ENCODE measurements at places on chromosomes 13 and 19.

DNA sequence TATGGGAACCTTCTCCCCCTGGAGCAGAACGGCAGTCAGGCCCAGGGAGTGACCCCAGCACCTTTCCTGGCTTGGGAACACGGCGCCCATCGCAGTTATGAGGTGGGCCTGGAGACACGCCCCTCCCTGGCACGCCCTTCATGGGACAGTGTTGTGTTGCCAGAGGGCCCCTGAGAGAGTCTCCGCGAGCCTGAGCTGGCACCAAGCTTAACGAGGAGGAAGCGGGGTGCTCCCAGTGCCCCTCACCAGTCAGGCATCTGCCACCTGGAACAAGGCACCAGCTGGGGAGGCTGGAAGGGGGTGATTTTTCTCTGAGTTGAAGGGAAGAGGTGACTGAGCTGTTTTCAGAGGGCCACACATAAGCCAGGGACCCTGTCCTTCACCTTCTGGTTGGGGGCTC, 180.6 kb downstream of the KDM4B start:
- DNase-seq, result no peak

GRCh38 chr13:28471421-28471820, 23.5 kb downstream of the FLT1 start:
- no peak for DNase-seq

DNA sequence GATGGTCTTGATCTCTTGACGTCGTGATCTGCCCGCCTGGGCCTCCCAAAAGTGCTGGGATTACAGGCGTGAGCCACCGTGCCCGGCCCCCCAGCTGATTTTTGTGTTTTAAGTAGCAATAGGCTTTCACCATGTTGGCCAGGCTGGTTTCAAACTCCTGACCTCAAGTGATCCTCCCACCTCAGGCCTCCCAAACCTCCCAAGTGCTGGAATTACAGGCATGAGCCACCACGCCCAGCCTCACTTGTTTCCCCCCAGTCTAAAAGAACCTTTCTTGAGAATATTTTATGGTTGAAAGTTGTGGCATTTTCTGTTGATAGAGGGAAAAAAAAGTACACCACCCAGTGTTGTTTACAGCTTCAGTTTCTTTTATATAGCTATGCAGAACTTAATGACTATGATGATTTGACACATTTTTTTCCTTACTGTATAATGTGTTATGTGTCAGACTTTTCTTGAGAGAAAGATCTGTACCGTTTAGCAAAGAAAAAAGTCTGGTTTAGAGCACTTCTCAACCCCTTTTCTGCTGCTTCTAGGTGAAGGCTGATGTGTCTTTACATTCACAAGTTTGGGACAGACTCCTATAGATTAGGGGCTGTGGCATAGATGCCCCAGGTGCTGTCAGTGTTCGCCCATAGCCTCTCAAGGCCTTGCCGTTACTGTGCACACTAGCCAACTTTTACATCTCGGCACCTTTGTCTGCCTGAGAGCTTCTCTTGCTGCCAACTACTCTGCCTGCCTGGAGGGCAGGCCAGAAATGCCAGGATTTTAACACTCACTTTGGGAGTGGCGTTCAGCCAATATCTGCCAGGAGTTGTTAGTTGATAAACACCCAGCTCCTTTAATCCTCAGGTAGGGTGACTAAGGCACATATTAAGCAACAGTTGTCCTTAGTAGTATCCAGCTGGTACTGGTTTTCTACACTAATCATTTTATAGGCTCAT, 33.0 kb downstream of the KCTD4 start:
- no peak for DNase-seq

DNA sequence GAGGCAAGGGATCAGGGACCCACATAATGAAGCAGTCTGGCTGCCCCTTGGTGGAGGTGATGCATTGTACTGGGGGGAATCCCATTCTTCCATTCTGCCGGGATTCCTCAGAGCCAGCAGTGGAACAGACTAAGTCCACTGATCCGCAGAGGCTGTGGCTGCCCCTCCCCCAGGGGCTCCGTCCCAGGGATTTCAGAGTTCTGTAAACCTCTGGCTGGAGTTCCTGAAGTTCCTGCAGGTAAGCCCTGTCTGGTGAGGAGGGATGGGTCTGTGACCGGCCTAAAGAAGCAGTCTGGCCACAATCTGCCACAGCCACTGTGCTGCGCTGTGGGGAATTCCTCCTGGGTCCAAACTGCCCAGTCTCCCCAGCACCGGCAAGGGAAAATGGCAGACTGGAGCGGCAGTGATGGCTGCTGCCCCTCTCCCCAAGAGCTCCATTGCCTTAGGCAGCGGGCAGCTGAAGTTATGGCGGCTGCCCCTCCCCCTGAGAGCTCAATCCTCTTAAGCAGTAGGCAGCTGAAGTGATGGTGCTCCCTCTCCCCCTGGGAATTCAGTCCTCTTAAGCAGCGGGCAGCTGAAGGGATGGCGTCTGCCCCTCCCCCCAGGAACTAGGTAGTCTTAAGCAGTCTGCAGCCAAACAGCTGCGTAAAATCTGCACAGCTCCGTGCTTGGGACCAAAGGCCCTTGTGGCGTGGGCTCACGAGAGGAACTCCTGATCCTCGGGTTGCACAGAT, 155.7 kb downstream of the PCDH17 start:
- DNase-seq, result no peak

DNA sequence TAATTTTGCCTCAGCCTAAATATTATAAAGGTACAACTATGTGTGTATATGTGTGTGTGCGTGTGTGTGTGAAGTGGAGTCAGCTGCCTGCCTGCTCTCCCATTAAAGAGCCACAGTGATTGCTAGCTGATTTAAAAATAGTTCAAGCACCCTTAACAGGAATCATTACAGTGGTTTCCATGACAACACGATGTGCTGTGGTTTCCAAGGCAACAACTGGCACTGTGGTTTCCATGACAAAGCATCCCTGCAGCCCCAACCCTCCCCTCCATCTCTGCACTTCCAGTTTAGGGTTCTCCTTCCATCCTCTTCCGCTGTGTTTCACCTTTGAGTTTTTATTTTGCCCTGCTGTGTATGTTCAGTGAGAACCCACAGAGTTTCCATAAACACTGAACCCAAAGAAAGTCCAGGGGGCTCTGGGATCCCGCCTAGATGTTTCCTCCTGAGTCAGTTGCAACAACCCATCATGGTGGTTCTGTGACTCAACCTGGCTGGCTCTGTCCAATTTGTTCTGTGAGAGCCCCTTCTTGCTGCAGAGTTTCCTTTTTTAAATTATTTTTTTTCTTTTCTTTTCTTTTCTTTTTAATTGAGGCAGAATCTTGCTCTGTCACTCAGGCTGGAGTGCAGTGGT, 7.1 kb upstream of the PNMA8A start:
- DNase-seq, result no peak

GRCh38 chr19:29247051-29247450, 34.1 kb upstream of the UQCRFS1 start:
- no peak for DNase-seq

- DNase-seq, result no peak
These were observed 219.1 kb downstream of the IRS2 start for GRCh38 chr13:109567315-109567714.

GRCh38 chr13:44334751-44335150, 38.9 kb upstream of the SERP2 start:
- DNase-seq, result no peak

GRCh38 chr19:52296400-52296772, 583 bp upstream of the ZNF480 start:
- DNase-seq, result peak; percentile 1

DNA sequence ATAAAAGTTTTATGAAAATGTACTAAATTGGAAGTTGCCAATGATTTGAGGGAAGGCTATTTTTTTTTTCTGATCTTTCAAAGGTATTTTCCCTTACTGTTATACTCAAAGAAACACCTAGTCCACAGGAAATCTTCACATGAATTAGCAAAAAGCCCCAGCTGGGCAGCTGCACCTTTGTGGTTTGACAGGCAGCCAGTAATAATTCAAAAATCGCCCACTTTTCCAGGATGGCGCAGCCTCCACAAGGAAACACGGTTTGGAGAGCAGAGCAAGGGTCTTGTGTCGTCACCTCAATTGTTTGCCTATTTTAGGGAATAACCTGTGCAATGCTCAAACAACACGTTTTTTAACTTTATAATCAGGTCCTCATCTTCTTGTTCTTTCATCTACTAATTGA, 324.9 kb upstream of the GPC6 start:
- no peak for DNase-seq

- DNase-seq, result no peak
These were observed 141.6 kb downstream of the RXFP2 start for GRCh38 chr13:31880851-31881494.

GRCh38 chr13:31769575-31769974, 30.2 kb downstream of the RXFP2 start:
- DNase-seq, result no peak

GRCh38 chr19:1396019-1396767, 5.1 kb downstream of the GAMT start:
- DNase-seq, result no peak

- no peak for DNase-seq
These were observed 17.6 kb upstream of the WDR88 start for GRCh38 chr19:33114312-33114711.

DNA sequence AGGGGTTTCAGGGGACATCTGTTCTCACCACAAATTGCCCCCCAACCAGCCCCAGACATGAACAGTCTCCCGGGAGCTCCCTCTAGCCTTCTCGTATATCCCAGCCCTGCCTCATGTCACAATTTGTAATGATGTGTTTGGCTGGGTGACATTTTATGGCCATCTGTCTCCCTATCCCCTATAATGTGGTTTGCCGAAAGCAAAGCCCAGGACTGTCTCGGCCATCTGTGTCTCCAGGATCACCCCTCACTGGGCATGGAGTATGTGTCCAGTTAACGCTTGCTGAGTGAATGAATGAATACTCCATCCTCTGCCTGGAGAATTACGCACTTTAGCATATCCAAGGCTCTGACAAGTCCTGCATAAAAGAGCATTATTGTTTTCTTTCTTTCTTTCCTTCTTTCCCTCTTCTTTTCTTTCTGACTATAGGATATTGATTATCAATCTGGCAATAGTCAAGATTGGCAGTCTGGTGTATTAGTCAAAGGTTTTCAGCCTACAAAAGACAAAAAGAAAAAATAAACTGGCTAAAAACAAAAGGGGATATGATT, 15.1 kb downstream of the HPN start:
- no peak for DNase-seq

DNA sequence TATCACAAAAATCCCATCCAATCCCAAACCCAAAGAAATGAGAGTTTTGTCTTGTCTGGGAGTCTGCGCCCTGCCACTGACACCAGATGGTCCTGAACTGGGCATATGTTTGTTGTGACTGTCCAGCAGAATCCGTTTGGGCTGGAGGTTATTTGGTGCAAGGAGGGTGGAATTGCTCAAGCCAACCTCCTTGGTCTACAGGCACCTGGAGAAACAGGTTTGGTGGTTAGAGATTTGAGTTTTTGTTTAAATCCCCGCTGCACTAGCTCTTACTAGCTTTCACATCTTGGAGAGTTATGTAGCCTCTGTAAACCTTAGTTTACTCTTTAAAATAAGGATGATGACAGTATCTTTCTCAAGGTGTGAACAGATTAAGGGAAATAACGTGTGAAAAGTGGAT, 101.7 kb downstream of the SLC7A1 start:
- DNase-seq, result no peak
